Endothelial cell of umbilical vein (primary cell): ENCODE measurements at places on chromosomes 7 and 10.

- peak; percentile 27 for DNase-seq
These were observed 208.5 kb upstream of the NRP1 start for GRCh38 chr10:33542752-33543505.

DNA sequence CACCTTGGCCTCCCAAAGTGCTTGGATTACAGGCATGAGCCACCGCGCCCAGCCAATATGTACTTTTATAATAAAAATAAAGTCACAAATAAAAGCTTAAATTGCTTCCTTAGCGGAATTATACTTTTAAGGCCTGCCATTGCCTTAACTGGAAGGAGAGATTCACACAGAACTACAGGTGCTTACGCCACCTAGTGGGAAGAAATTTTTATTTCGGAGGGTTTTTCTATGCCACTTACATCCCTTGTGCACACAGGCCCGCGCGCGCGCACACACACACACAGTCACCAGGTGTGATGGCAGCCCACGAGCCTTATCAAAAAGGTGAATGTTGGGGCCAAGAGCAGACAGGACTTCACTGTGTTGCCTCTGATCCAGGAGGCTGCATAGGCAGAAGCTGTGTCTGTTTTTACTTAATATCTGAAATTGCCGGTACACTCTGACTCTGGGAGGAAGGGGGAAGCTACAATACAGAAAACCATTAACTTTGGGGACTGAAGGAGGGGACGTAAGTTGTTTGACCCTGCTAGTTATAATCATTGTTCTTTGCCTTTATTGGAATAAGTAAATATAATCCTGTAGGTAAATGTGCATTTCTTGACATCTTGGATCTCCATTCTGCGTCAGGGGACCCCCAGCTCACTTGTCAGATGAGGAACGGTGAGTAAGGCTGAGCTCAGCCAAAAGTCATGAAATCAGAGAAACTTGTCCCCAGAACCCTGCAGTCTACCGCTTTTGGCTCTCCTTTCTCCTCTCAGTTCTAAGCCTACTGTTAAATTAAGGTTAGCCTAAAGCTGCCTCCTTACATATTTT, 87.1 kb downstream of the SLC16A9 start:
- peak; percentile 56 for DNase-seq

DNA sequence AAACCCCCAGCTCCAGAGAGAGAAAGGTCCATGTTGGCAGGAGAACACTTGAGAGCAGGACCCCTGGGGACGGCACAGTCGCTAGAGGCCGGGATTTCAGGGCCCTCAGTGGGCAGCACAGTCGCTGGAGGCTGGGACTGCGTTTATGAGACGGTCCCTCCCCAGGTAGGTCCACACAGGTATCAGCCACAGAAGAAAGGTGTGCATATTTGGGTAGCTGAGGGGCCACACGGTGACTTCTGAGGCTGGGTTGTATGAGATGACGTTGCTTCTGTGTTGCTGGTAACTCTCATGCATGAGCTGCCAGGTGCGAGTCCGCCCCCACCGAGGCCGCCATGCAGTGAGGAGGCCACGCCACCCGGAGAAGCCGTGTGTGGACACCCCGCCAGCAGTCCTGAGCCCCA, 56.9 kb upstream of the PPP2R2D start:
- no peak for DNase-seq

GRCh38 chr10:85600744-85601081, 765.9 kb downstream of the GRID1 start:
- DNase-seq = no peak

DNA sequence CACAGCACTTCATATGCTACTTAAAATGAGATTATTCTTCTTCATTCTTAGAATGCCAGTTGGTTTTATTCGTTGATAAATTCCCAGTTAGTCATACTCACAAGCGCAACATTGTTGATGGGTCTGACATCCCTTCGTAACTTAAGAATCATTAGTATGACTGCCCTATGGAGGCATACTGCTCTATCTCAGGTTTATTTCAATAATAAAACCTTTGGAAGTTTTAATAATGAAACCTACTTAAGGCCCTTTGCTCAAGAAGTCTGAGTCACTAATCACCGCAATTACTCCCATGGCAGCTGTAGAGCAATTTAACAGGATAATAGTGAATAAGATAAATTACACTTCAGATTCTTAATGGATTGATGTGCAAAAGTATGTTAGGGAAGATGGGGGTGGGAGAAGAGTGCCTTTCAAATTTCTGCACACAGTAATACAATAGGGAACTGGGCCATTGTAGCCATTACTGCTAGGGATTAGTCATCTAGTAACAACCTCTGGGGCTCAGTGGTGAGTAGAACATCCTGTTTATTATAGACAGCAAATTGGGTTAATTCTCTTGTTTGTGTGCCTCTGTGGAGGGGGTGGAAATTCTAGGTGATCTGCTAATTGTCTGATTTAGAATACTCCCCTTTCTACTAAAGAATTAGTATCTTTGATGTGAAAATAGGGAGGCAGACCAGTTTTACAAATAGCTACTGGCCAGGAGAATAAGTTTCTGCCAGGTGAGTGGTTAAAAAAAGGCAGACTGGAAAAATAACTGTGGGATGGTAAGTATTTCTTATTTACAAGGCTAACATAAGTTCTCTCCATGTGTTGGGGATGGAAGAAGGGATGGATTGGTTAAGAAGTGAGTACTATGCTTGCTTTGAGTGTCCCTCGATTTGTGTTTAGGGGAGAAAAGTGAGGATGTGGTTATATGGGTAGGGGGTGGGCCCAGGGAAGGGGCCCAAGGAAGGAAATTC, 74.5 kb upstream of the VKORC1L1 start:
- peak; percentile 87 for DNase-seq

DNA sequence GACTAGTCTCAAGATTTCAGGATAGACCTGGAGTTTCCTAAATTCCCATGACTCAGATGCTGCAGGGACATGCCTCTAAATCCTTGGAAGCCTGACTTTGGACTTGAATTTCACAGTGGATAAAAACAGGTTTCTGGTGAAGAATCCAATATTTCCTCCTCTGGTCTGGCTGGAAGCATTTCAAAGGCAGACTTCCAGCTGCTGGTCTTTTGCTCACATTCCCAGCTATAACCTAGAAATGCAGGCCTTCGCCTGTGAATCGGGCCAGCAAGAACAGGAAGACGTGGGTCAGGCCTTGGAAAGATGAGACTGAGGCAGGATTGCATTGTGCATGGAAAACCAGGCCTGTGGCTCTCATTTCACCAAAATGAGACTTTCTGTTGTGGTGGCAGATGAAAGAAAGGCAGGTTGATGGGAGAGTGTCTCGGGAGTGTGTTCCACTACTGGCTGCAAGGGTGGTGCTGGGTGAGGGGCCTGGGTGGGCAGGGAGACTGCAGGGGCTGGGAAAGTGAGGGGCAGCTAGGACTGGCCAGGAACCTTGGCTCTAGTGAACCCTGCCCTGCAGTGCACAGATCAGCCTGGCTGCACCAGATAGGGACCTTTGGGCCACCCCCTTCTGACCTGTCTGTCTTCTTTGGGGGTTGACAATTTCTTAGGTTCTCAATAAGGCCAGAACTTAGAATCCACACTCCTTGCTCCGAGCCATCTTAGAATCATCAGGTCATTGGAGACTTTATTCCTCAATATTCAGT, 488.8 kb upstream of the MKI67 start:
- DNase-seq = no peak

DNA sequence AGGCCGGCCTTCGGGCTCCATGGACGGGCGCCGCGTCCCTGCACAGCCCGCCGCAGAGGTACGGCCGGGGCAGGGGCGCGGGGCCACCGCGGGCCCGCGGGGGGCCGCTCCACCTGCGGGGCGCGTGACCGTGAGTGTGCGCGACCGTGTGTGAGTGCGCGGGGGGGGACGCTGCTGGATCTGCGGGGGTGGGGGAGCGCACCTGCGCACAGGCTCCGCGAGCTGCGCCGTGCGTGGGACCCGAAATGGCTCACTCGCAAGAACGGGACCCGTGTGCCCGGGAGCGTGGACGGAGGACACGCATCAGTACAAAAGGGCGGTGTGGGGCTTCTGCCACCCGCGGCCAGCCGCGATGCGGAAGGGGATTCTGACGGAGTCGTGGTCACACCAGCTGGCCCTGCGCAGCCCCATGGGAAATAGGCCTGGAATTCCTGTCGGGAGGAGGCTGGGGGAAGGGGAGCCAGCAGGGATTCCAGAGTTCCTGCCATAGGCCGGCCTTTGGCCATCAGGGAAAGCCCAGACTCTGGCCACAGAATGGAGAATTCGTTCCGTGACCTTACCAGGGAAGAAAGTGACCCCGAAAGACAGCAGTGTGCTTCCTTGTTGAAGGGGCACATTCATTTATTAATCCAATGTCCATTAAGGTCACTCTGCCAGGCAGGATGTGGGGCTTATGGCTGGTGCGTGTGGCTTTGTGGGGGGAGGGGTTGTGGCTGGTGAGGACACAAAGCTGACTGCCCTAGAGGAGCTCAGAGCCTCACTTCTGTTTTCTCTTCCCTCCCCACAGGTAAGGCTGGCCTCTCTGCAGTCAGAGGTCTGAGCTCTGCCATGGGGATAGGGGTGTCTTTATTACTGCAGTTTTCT, 494 bp downstream of the REPIN1 start:
- DNase-seq = peak; percentile 78

GRCh38 chr10:8180360-8181109, 126.0 kb downstream of the GATA3 start:
- DNase-seq = no peak

GRCh38 chr7:138267934-138268333, 191.7 kb downstream of the AKR1D1 start:
- no peak for DNase-seq

- peak; percentile 96 for DNase-seq
These were observed 336.8 kb downstream of the ARL4A start for GRCh38 chr7:13024121-13024674.

DNA sequence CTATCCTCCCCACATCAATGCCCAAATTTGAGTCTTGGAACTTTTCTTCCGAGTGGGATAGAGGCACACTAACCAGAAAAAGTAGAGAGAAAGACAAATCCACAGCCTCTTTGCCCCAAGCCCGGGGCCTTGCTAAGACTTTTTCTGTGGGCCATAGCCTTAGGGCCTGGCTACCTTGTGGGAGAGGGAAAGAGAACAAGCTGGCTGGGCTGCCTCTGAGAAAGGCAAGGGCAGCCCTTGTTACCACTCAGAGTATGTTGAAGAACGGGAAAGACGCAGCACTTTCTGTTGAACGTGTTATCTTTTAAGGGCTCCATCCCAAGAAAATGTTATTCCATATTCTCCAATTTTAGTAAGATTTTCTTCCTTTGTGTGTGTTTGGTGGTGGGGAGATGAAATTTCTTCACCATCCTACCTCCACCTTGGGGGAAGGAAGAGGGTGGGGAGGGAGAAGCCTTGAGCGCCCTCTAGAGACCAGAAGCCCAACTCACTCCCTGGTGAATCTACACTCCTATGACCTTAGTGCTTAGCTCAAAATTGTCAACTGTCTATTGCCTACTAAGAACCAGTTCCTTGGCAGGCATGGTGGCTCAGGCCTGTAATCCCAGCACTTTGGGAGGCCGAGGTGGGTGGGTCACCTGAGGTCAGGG, 3.9 kb upstream of the NRF1 start:
- peak; percentile 14 for DNase-seq

DNA sequence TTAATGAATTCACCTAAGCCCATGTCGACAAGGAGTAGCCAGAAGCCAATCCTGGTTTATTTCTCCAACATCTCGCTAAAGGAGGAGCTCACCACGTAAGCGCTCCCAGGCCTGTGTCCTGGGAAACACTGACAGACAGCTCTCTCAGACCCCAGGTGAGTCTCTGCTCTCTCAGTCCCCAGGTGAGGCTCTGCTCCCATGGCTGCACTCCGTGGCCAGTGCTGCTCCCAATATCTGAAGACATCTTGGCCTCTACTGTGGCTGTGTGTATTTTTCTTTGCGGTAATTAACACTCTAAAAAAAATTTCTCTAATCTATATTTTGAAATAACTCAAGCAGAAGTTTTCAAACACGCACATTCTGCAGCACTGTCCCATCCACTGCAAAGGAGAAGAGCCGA, 564.5 kb downstream of the PTPRN2 start:
- DNase-seq = no peak

DNA sequence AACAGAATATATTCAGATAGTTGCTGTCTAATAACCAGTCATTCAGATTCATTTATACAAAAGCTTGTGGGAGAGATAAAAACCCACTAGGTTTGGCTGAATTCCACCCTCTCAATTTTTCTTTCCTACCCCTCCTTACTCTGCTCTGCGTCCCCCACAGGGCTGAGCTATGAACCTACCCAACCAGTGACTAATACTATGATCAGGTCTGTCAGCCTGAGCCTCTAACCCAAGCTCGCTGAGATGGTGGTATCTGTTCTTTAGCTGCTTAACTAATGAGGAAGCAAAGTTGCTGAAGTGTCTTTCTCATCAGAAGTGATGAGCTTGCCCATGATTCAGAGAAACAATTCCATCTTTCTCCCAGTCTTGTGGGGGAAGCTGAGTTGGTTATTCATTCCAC, 248.7 kb upstream of the GPR26 start:
- DNase-seq = no peak

DNA sequence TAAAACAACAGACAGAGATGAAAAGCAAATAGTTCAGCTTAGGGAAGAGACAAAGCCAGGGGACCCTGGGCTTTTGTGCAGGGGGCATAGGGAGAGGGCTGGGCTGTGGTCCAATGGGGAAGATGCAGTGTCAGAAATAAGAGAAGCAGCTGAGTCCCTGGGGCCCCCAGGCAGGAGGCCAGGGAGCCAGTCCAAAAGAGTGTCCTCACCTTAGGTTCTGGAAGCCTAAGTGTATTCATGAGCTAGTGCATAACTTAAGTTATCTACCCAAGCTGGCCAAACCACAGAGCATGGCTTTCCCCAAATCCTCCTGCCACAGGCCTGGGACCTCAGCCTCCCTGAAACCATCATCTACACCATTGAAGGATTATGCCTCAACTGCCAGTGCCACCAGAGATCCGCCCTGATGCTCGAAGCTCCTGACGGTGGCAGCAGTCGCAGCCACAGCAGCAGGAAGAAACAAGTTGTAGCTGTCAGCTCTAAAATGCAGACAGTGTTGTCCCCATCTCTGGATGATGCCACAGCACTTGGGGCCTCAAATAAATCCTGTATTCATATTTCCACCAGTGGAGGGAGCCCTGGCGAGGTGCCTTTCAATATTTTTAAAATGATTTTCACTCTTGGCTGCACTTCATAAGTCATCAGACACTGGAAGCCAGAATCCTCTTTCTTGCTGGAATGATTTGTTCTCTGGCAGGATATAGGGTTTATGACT, 574.6 kb downstream of the GRID1 start:
- no peak for DNase-seq
